ENCODE measurements at places on chromosomes 3 and 15.

DNA sequence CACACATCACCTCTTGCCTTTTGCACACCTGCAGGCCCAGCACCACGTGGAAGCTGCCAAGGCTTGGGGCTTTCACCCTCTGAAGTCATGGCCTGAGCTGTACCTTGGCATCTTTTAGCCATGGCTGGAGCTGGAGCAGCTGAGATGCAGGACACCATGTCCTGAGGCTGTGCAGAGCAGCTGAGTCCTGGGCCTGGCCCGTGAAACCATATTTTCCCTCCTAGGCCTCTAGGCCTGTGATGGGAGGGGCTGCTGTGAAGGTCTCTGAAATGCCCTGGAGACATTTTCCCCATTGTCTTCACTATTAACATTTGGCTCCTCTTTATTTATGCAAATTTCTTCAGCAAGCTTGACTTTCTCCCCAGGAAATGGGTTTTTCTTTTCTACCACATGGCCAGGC lies 41.9 kb upstream of the PEX5L start:
- DNase-seq: no peak

GRCh38 chr3:46353647-46354410 lies at the start of gene CCR2:
Gene CCR2 (plus strand): TSS chr3:46354111. CDS start chr3:46357528, 3,417 bp downstream.
- no peak for DNase-seq

- DNase-seq: no peak
Observed at GRCh38 chr3:142210608-142211007, 14.8 kb downstream of the GK5 start.

DNA sequence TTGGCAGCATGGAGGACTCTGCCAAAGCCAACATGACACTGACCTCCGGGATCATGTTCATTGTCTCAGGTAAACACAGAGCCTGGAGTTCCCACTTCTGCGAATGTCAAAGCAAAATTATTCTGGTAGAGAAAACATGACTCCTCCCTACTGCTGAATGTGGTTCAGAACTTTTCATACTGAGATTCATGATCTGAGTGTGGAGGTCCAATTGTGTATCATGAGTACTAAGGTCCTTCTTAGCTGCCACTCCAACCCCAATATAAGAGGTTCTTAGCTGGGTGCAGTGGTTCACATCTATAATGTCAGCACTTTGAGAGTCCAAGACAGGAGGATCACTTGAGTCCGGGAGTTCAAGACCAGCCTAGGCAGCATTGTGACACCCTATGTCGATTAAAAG lies 13.8 kb downstream of the CLDN18 start:
- DNase-seq: no peak

GRCh38 chr3:30847592-30847991 lies 46.9 kb downstream of the GADL1 start:
- DNase-seq: no peak

DNA sequence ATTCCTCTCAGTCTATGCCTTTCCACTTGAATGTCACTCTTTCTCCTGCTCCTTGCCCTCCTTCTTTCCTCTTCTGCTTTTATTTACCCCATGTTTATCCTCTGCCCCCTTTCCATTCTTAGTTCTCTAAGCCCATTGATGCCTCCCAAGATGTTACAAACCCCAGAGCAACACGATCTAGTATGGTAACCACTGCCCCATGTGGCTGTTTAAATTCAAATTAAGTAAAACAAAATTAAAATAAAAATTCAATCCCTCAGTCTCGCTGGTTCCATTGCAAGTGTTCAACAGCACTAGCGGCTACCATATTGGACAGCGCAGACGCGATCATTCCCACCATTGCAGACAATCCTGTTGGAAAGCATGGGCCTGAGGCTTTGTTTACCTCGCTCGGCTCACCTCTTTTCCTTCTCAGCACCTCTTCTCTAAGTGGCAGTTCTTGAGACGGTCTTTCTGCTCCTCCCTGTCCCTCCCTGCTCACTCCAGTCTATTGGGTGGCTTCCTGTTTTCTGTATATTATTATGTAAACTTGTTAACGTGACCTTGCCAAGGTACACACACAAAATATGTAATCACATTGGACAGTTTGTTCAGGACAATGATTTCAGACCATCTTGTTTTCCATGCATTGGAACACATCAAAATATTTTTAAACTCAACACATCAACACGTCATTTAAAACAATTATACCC lies 21.8 kb upstream of the CA12 start:
- DNase-seq: no peak
